Stimulated activated CD8-positive, alpha-beta memory T cell treated with anti-CD3 and anti-CD28 coated beads, Interleukin-7, amount 100 ng/mL, for 24 hours (primary cell): ENCODE measurements at places on chromosomes 13 and 19.

DNA sequence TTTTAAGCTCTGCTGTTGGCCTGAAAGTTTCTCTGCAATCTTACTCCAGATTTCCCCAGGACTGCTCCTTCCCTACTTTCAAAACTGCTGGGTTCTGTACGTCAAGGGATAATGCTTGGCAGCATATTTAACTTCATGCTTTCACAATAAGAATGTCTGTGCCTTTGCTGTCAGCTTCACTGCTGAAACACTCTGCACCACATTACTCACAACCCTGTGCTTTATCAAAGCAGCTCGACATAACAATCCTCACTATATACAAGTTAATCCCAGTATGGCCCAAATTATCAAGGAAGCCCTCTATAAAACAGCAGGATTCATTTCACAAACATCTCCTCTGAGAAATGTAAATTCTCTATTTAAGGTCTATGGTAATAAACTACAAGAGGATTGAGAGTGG is 17.5 kb downstream of the LATS2 start:
- DNase-seq: no peak

DNA sequence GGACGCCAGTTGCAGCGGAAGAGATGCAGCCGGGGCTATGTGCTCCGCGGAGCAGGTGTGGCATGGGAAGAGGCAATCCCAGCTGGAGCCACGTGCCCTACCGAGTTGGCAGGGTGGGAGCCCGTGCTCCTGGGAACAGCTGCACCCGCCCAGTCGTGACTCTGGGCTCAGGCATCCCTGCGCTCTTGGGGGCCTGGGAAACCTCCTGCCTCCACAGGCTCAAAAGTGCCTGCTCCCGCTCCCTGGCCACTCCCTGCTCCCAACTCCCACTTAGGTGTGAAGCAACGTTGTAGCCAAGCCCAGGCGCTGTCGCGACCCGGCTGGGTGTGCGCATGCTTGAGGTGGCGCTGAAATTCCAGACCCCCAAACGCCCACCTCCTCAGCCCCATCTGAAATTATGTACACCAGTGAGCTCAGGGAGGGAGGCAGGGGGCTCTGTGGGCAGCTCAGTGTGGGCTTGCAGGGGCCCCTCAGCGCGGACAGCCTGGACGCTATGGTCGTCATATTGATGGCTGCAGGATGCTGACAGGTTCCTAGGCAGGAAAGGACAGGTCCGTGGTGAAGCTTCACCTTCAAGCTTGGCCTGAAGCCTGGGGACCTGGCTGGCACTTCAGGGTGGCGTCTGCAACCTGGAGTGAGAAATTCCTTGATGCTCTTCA is 429.9 kb downstream of the SLITRK1 start:
- no peak for DNase-seq

DNA sequence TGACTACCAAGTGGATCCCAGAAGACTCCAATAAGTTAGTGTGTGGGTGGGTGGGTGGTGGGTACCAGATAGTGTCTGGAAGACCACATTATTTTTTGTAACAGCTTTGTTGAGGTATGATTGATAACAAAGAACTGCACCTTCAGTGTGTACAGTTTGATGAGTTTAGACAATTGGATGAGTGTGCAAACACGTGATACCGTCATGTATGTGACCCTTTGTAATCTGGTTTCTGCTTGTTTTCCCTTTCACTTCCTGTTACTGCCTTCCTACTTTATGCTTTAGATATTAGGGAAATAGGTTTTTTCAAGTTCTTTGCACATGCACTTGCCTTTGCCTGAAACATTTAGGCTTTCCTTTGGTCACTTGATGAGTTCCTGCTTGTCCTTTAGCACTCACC is 8.5 kb downstream of the RPL21 start:
- DNase-seq: no peak

GRCh38 chr13:27919934-27920676 is at the start of gene PDX1:
Gene PDX1 (plus strand): TSS chr13:27920000. CDS start chr13:27920139, 139 bp downstream.
- DNase-seq: no peak

GRCh38 chr13:23570099-23570920 is at the start of gene TNFRSF19:
Gene TNFRSF19 (plus strand): TSS chr13:23570412. CDS start chr13:23590184, 19,772 bp downstream.
- DNase-seq: no peak

DNA sequence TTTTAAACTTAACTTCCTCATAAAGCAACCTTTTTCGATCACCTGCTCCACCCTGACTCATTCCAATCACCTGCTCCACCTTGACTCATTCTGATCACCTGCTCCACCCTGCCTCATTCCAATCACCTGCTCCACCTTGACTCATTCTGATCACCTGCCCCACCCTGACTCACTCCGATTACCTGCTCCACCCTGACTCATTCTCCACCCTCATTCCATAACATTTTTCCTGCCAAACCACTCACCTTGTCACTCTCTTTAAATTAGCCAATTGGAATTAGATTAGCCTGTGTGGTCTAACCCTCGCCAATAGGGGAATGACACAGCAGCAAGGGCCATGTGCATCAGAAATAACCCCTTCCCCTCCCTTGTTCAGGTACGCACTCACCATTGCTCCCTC is 31.9 kb upstream of the ZNF83 start:
- no peak for DNase-seq

GRCh38 chr19:3132971-3133792 is 2.7 kb upstream of the GNA15 start:
- DNase-seq: peak; percentile 60

- DNase-seq: no peak
Measured at GRCh38 chr19:32869966-32870573, 503 bp upstream of the SLC7A9 start.

DNA sequence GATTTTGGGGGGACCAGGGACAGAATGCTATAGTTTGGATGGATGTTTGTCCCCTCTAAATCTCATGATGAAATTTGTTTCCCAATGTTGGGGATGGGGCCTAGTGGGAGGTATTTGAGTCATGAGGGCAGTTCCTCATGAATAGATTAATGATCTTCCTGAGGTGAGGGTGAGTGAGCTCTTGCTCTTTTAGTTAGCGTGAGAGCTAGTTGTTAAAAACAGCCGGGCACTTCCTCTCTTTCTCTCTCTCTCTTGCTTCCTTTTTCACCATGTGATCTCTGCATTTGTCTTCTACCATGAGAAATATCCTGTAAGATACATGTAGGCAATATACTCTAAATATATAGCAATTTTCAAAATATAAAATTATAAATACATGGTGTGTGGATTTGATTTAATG is 290.8 kb upstream of the PCDH9 start:
- DNase-seq: no peak

DNA sequence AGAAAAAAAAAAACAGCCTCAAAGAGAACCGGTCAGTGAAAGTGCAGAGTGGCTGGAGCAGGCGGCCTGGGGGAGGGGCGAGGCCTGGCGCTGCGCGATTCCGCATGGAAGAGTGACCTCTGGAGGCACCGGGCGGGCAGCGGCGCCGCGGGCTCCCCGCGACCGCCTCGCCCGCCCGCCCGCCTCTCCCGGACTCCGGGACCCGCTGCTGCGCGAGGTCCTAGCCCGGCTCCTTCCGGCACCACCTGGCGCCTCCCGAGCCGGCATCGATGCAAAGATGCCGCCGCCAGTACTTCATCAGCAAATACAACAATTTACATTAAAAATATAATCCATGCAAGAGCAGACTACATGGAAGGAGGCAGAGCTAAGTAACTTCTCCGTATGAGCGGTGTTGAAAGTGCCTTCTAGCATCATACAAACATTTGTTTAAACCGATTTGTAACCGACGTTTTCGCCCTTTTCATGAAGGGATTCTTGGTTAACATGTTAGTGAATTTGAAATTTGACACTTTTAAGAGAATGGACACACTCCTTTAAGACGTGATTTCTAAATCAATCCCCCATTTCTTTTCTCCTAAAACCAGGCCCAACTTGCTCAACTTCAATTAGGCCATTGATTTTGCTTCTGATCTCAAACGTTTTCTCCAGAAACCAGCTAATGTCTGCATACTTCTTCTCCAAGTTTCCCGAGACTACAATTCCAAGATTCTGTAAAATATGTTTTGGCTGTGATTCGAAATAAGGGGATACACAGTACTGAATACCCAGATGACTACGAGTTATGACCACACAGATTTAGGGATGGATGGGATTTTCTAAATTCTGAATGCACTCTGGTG is 2.1 kb downstream of the EFNB2 start:
- DNase-seq: no peak

DNA sequence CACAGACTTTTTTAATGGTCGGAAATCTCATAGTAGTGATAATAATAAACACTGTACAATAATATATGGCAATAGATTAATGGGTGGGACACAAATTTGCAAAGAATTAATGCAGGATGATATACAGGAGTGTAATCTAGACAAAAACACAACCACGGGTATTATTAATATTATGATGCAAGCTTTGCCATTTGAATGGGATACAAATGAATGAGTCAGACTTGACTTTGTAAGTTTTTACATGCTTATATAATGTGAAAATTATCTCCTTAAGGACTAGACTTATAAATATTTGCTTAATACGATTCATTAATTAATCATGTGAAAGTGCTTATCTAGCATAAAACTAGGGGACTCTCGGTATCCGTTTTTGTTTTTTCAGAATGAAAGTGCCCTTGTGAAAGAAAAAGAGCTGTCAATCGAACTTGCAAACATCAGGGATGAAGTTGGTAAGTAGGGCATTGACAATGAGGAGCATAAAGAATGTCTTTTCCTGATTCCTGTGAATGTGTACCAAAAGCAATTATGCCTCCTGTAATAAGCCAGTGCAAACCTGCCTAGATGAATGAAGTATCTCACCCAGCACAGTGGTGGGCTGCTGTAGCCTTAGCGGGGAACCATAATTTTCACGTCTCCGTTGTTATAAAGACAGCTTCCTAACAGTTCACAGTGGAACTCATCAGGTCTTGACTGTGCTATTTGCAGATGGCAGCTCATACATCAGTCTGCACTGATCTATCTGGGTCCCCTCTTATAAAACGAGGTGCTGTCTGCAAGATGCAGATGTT is 155.7 kb downstream of the SLC7A1 start:
- no peak for DNase-seq

GRCh38 chr19:17074634-17075034 is 618 bp downstream of the HAUS8 start:
- DNase-seq: no peak

GRCh38 chr19:32543115-32543900 is 37.7 kb upstream of the PDCD5 start:
- no peak for DNase-seq

- no peak for DNase-seq
Measured at GRCh38 chr13:44543369-44543768, 32.8 kb downstream of the TSC22D1 start.

DNA sequence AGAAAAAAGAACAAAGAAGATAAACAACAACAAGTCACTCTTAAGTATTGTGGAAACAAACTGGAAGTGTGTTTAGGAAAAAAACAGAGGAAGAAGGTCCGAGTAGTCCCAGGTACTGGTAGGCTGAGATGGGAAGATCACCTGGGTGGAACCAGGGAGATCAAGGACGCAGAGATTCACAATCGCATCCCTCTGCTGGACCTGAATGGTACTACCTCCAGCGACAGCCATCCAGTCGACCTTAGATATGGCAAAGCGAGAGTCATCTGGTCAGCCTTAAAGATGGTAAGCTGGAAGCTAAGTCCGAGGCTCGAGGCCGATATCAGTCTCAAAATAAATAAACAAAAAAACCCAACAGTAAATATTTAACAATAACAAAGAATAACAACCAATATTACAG is 44.9 kb upstream of the ZNF91 start:
- no peak for DNase-seq

DNA sequence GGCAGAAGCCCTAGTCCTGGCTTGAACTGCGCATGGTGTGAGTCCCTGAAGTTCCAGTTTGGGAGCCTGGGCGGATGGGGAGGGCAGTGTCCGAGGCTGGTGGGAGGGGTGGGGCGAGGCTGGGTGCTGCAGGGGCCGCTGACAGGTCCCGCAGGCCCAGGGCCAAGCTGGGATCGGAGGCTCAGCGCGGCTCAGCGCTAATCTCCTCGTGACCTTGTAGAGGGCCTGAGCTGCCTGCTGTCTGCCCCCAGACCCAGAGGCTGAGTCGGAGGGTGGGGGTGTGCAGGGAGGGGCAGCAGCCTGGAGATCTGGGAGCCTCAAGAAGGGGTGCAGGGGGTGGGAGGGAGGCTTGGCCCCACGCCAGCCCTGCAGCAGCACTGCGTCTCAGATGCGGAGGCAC is 3.0 kb downstream of the ATP1A3 start:
- no peak for DNase-seq

DNA sequence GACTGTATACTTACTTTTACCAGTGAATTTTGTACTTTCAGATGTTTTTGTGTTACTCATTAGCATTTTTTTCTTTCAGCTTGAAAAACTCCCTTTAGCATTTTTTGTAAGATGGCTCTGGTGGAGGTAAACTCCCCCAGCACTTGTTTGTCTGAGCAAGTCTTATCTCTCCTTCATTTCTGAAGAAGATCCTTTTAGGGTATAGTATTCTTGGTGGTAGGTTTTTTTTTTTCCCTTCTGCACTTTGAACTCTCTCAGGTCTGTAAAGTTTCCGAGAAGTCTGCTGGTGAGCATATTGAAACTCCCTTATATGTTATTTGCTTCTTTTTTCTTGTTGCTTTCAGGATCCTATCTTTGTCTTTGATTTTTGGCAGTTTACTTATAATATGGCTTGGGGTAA is 35.1 kb downstream of the IGFL3 start:
- DNase-seq: no peak

GRCh38 chr13:112465251-112466131 is 89.3 kb downstream of the SPACA7 start:
- no peak for DNase-seq

DNA sequence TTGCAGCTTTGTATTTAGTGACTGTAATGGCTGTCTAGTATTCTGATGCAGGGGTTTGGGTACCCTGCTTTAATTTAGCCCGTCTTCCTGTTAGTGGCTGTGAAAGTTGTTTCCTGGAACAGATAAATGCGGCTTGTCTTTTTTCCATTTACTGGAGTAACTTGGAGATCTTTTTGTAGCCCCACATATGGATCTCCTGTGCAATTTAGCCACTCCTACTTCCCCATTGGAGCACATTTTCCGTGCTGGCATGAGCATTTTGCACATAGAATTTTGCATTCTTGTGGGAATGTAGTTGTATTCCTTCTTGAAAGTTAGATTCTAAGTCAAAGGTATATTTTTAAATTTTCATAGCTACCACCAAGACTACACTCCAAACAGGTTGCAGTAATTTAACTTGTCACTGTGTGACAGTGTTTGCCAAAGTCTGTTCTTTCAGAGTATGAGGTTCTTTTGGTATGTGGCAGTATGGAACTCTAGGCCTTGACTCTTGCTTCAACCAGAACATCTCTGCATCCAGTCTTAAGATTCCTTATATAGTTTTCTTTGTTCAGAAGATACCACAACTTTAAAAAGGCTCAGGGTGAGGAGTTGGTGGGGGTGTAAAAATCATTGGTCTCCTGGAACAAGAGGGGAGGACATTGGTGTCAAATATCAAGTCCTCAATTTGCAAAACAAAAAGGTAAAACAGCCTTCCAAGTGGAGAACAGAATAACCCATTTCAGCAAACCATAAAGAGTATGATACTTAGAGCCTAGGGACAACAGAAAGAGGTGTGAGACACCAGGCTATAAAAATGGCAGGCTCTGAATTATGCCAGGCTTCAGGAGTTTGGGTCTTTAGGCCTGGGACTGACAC is 21.1 kb upstream of the CCDC97 start:
- no peak for DNase-seq

DNA sequence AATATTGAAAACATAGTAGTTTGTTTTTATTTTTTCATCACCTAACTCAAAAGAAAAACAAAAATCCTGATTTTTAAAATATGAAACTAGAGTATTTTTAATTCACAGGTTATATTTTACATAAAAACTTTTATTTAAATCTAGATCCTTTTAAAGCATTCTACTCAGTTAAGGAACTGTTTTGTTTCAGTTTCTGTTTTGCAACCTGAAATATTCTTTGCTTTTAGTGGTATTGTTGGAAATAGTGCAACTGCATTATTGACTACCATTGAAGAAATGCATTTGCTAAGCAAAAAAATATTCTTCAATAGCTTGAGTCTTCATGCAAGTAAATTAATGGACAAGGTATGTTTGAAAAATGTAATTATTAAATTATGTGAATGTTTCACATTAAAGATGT is 43.8 kb downstream of the COG6 start:
- DNase-seq: no peak
